Mammary epithelial cell (primary cell): ENCODE measurements at places on chromosomes 11 and 22. TPM values are rescaled to one million over a fixed set of nuclear protein-coding genes. Genes with fewer than 3 reads are reported as not detected.

The C11orf91 gene
- total RNA-seq = not detected

The TRIM68 gene
- total RNA-seq = 7.0 and 9.6 TPM in 2 replicates

The MB gene
- not detected for total RNA-seq

The TRPM5 gene
- not detected in 2 replicates for total RNA-seq

The GTSE1 gene
- total RNA-seq = 0.67 TPM

The CDC42BPG gene
- total RNA-seq = 10.5 TPM

The BCL2L13 gene
- total RNA-seq = 67.5 TPM

The SCN4B gene
- total RNA-seq = 6.5 TPM

The TBX1 gene
- total RNA-seq = 0.17 TPM

The BCO2 gene
- total RNA-seq = 2.4 and 4.9 TPM in 2 replicates
